ENCODE measurements at places on chromosomes 2 and 18.

DNA sequence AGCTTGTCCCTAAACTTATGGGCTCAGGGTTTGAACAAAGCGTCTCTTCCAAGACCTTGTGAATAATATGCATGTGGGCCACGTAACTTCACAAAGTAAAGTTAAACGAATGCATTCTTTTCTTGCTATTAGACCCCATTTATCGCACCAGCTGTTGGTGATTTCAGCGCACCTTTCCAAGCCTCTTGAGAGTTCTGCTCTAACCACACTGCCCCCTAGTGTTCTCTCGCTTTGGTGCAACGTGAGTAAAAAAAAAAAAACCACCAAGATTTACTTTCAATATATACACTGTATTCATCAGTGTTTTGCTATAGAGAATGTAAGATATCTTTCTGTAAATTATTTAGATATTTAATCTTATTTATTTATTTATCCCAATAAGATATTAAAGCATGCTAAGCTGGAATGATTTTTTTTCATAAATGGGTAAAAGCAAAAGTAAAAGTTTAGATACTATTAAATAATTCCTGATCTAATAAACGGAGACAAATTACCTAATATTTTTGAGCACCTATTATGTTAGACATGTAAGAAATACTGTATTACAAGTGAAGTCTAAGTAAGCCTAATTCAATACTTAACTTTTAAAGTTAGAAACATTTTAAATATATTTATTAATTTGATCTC, 459.5 kb downstream of the DLGAP1 start:
- no peak for DNase-seq

GRCh38 chr2:186883666-186884065, 34.7 kb upstream of the ZSWIM2 start:
- no peak for DNase-seq

GRCh38 chr2:44931198-44931780, 10.2 kb upstream of the SIX3 start:
- no peak for DNase-seq

- DNase-seq: no peak
Measured at GRCh38 chr2:104939570-104940217, 85.8 kb downstream of the POU3F3 start.

DNA sequence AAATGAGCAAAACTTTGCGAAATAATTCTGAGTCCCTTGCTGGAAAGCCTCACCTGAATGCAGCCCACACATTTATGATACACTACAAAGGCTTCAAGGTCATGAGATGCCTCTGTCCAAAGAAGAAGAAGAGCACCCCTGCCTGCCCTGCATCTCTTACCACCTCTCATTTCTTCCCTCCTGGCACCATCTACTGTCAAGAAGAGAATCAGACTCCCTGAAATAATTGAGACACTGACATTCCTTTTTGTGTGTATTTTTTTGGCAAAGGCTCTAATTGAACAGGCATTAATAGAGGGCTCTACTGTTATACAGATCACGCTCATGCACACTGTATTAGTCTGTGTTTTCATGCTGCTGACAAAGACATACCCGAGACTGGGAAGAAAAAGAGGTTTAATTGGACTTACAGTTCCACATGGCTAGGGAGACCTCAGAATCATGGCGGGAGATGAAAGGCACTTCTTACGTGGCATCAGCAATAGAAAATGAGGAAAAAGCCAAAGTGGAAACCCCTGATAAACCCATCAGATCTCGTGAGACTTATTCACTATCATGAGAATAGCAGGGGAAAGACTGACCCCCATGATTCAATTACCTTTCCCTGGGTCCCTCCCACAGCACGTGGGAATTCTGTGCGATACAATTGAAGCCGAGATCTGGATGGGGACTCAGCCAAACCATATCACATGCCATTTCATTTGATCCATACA, 176.3 kb downstream of the ALPK2 start:
- no peak for DNase-seq

DNA sequence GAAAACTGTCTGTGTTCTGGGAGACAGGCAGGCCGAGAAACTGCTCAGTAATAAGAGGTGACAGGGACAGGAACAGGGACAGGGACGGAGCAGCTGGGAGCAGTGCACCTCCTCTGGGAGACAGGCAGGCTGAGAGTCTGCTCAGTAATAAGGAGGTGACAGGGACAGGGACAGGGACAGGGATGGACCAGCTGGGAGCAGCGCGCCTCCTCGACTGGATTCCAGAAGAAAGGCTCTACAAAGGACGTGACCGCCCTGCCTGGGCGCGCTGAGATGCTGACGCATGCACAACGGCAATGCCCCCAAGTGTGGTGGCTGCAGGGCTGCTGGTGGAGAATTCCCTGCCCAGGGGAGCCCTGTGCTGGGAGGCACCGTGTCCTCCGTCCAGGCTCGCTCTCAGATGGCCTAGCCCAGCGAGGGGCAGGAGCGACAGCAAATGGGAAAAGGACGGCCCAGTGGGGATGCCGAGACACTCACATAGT, 44.2 kb upstream of the PXDN start:
- peak; percentile 45 for DNase-seq

DNA sequence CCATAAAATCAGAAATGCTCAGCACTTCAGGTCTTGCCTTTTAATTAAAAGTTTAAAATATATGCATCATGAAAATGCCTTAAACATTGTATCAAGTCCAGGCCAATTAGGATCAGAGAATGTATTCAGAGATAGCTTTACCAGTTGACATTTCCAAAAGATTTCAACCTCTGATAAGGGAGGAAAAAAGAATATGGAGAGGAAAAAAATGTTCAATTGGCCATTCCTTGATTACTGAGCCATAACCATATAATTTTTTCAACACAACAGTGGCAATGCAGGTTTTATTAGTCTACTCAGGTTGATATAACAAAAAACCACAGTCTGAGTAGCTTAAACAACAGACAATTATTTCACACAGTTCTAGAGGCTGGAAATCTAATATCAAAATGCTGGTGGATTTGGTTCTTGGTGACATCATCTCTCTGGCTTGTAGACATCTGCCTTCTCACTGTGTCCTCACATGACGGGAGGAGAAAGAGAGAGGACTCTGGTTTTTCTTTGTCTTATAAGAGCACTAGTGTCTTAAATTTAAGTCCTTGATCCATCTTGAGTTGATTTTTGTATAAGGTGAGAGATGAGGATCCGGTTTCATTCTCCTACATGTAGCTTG, 111.9 kb downstream of the IRS1 start:
- DNase-seq: no peak

GRCh38 chr2:238905644-238906043, 57.8 kb downstream of the TWIST2 start:
- no peak for DNase-seq

- DNase-seq: no peak
Measured at GRCh38 chr2:121355488-121355887, 70.5 kb upstream of the TFCP2L1 start.

GRCh38 chr2:17610521-17610920, 70.0 kb downstream of the VSNL1 start:
- DNase-seq: no peak

DNA sequence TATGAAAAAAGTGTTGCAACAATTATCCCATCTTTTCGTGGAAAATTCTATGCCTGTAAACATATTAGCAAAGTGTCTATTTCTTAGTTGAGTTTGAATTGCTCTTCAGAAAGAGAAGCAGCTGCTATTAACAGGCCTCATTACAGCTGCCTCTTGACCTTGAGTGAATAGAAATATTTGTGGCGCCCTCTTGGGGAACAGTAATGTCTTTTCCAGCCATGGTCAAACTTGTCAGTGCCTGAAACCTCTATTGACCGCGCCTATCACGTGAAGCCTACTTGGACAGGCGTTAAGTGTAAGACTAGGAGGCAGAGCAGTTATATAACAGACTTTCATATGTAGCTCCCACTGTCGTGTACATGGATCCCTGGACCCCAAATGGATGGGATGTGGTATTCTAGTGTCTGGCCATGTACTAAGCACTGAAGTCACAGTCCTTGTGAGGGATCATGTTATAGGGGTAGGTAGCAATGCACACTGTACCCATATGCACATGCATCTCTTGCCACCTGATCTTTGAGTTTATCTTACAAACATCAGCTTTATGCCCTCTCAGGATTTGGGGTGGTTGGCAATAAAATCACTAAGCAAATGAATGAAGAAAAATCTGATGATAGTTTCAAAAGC, 245.0 kb downstream of the PTGR3 start:
- DNase-seq: no peak

GRCh38 chr2:52539026-52539970, 1228.3 kb upstream of the CHAC2 start:
- no peak for DNase-seq

GRCh38 chr2:237708491-237708890, 81.1 kb downstream of the LRRFIP1 start:
- no peak for DNase-seq

DNA sequence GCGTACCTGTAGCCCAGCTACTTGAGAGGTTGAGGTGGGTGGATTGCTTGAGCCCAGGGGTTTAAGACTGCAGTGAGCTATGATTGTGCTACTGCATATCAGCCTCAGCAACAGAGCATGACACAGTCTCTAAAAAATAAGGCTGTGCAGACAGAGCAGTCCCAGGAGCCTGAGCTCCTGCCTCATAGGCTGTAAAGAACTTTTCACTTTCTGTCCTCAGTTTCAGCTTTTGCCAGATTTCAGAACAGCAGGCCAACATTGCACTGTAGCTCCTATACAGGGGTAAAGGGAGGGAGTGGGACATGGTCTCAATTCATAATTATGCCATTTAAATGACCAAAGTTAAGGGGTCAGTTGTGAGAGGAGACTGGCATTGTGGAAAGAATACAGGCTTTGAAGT, 150.6 kb downstream of the GALNT1 start:
- DNase-seq: no peak

- no peak for DNase-seq
Measured at GRCh38 chr2:38178556-38179419, 102.8 kb upstream of the CYP1B1 start.

DNA sequence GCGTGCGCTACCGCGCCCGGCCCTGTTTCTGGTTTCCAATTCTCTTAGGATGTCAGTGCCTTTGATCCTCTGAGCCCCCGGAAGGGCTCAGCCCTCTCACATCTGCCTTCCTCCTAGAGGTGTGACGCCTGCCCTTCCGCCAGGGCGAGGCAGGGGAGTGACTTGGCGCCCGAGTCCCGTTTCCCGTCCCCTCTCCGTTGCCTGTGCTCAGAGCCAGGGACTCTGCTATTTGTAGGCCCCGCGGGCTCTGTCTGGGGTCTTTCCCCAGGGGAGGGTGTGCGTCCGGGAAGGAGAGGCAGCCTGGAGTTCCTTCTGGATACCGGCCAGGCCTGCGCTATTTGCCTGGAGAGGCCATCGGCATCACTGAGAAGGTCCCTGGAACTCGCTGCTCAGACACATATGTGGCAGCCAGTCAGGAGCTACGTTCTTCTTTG, 103.7 kb upstream of the TAF1B start:
- DNase-seq: peak; percentile 79
